ENCODE measurements at places on chromosomes 5 and 9. TPM values are rescaled to one million over a fixed set of nuclear protein-coding genes. Genes with fewer than 3 reads are reported as not detected.

The ANKRD55 gene
- polyA plus RNA-seq, result not detected

The AHRR gene
- 0.24 TPM for polyA plus RNA-seq

The ENG gene
- polyA plus RNA-seq, result 0.86 TPM

The NR5A1 gene
- not detected for polyA plus RNA-seq

The CLIC3 gene
- polyA plus RNA-seq, result 9.4 TPM

The GFI1B gene
- polyA plus RNA-seq, result not detected

The MYOZ3 gene
- polyA plus RNA-seq, result not detected

The FGFR4 gene
- 0.62 TPM for polyA plus RNA-seq

The PCDHAC2 gene
- polyA plus RNA-seq, result 1.2 TPM

The RPS14 gene
- 3,588 TPM for polyA plus RNA-seq

The DOK3 gene
- 1.7 TPM for polyA plus RNA-seq

The PAX5 gene
- not detected for polyA plus RNA-seq

The PCDHB12 gene
- polyA plus RNA-seq, result 0.03 TPM

The PDZD2 gene
- 3.1 TPM for polyA plus RNA-seq

The SAXO1 gene
- not detected for polyA plus RNA-seq

The C5orf52 gene
- polyA plus RNA-seq, result not detected

The FAM153A gene
- polyA plus RNA-seq, result 0.06 TPM

The TMEM174 gene
- not detected for polyA plus RNA-seq

The FOXI1 gene
- not detected for polyA plus RNA-seq

The ASTN2 gene
- 0.31 TPM for polyA plus RNA-seq

The WNT8A gene
- not detected for polyA plus RNA-seq

The LCN12 gene
- polyA plus RNA-seq, result not detected

The RFESD gene
- 1.5 TPM for polyA plus RNA-seq

The LHX2 gene
- polyA plus RNA-seq, result 0.07 TPM

The HCN1 gene
- polyA plus RNA-seq, result not detected

The ADRA1B gene
- polyA plus RNA-seq, result 0.23 TPM

The SLC36A2 gene
- polyA plus RNA-seq, result not detected

The ZNF879 gene
- polyA plus RNA-seq, result 1.8 TPM

The LCN1 gene
- not detected for polyA plus RNA-seq

The CCNI2 gene
- 0.14 TPM for polyA plus RNA-seq

The SLC6A18 gene
- not detected for polyA plus RNA-seq

The AQP7 gene
- polyA plus RNA-seq, result not detected

The LCN10 gene
- not detected for polyA plus RNA-seq

The PRLR gene
- not detected for polyA plus RNA-seq

The AFF4 gene
- 44.9 TPM for polyA plus RNA-seq

The DAB2IP gene
- 28.6 TPM for polyA plus RNA-seq

The LIFR gene
- 1.00 TPM for polyA plus RNA-seq

The C5orf58 gene
- not detected for polyA plus RNA-seq

The TSPAN17 gene
- polyA plus RNA-seq, result 72.7 TPM

The FAT2 gene
- 58.0 TPM for polyA plus RNA-seq

The NTRK2 gene
- polyA plus RNA-seq, result 0.08 TPM

The PCDHAC1 gene
- 0.45 TPM for polyA plus RNA-seq

The ADAMTS19 gene
- polyA plus RNA-seq, result 0.08 TPM

The TRIM36 gene
- 2.2 TPM for polyA plus RNA-seq

The UNC13B gene
- 10.9 TPM for polyA plus RNA-seq

The CD274 gene
- polyA plus RNA-seq, result 18.9 TPM

The KCNIP1 gene
- not detected for polyA plus RNA-seq

The SLC22A4 gene
- 1.4 TPM for polyA plus RNA-seq

The NEURL1B gene
- polyA plus RNA-seq, result 0.43 TPM

The GABRA1 gene
- polyA plus RNA-seq, result not detected

The KIF4B gene
- polyA plus RNA-seq, result not detected

The PCDHGC3 gene
- polyA plus RNA-seq, result 15.2 TPM

The GRPEL2 gene
- 11.7 TPM for polyA plus RNA-seq

The CORO2A gene
- 31.7 TPM for polyA plus RNA-seq

The POU5F2 gene
- polyA plus RNA-seq, result 0.04 TPM

The ROR2 gene
- 0.22 TPM for polyA plus RNA-seq

The MACROH2A1 gene
- polyA plus RNA-seq, result 135 TPM

The FCHO2 gene
- 10.6 TPM for polyA plus RNA-seq

All from keratinocyte (primary cell).